ENCODE measurements at places on chromosomes 2 and 18. TPM values are rescaled to one million over a fixed set of nuclear protein-coding genes. Genes with fewer than 3 reads are reported as not detected.

DNA sequence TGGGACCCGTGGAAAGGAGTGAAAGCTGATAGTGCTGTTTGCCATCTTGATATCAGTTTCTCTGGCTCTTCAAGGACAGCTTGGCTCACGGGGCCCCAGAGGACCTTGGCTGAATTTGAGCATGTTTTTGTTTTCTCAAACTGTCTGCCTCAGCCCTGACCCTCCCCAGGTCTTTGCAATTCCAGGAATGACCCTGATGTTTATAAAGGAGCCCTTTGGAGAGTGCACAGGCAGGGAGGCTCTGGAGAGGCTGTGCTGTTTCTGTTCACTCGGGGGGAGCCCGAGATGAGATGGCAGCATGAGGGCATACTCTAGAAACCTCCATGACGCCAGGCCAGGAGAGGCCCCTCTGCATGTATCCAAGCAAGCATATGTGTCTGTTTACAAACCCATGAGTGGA, 16.4 kb downstream of the IGFBP2 start:
- H3K36me3 ChIP-seq = no peaks in the 10 kb centered on the region
- H3K27me3 ChIP-seq = no peaks in the 10 kb centered on the region
- H3K4me3 ChIP-seq = no peak overlapping the region

GRCh38 chr2:229408356-229408755, 137.3 kb upstream of the PID1 start:
- H3K27ac ChIP-seq = peak overlapping the region; percentile 74
- H3K36me3 ChIP-seq = no peaks in the 10 kb centered on the region
- H3K4me3 ChIP-seq = no peak overlapping the region
- H3K27me3 ChIP-seq = no peaks in the 10 kb centered on the region

Gene TUBB8B
- total RNA-seq = 0.26 TPM

Gene IGFBP5
- total RNA-seq = 3,071 TPM

Gene DNAH7
- total RNA-seq = 2.3 TPM

DNA sequence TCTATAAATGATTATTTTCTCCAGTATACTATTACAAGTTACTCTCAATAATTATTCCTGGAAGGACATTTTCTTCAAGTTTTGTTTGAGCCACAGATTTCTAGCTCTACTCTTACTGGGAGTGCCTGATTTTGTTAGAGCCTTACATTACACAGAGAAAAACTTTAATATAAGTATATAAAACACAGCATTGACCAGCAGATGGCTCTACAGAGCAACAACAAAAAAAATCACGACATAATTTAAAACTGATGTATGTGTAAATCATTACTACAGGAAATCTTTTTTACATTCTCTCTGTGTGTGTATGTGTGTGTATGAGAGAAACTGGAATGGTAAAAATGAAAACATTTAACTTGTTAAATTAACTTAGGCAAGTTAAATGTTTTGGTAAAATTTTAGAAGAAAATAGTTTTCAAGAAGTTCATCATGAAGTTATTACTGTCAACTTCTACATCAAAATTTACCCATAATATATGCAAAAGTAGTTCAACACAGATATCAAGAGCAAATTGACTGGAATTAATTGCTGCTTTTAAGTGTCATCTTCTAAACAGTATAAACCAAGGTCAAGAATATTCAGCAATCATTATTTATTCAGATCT, 103.3 kb downstream of the MDH1 start:
- no peak overlapping the region for H3K4me3 ChIP-seq
- no peaks in the 10 kb centered on the region for H3K27me3 ChIP-seq
- H3K27ac ChIP-seq = no peak overlapping the region
- H3K36me3 ChIP-seq = no peaks in the 10 kb centered on the region

GRCh38 chr2:181554061-181554830, 97.1 kb downstream of the ITGA4 start:
- no peak overlapping the region for H3K27ac ChIP-seq
- no peaks in the 10 kb centered on the region for H3K4me1 ChIP-seq

Gene SLC4A1AP
- 16.2 TPM for total RNA-seq

- no peak overlapping the region for H3K27ac ChIP-seq
- no peak for DNase-seq
- H3K4me3 ChIP-seq = no peak overlapping the region
- no peaks in the 10 kb centered on the region for H3K27me3 ChIP-seq
- no peaks in the 10 kb centered on the region for H3K4me1 ChIP-seq
Observed at GRCh38 chr18:31444142-31444541, 3.4 kb upstream of the DSG3 start.

GRCh38 chr2:26298638-26299393, 47.1 kb upstream of the SELENOI start:
- peak overlapping the region; percentile 92 for H3K27ac ChIP-seq
- H3K36me3 ChIP-seq = no peaks in the 10 kb centered on the region
- DNase-seq = peak; percentile 51
- no peaks in the 10 kb centered on the region for H3K27me3 ChIP-seq
- peak overlapping the region; percentile 52 for H3K4me3 ChIP-seq
- peaks cover 8% of the 10 kb centered on the region for H3K4me1 ChIP-seq

Gene LHCGR
- 0.35 TPM for total RNA-seq

GRCh38 chr2:17461087-17461475, 57.2 kb downstream of the RAD51AP2 start:
- H3K4me3 ChIP-seq = no peak overlapping the region
- DNase-seq = no peak
- H3K27me3 ChIP-seq = no peaks in the 10 kb centered on the region
- no peak overlapping the region for H3K27ac ChIP-seq

GRCh38 chr2:35410431-35411061, 945.0 kb upstream of the CRIM1 start:
- peak; percentile 47 for DNase-seq
- no peaks in the 10 kb centered on the region for H3K4me1 ChIP-seq
- H3K27ac ChIP-seq = no peak overlapping the region
- no peak overlapping the region for H3K4me3 ChIP-seq
- H3K36me3 ChIP-seq = no peaks in the 10 kb centered on the region
- no peaks in the 10 kb centered on the region for H3K27me3 ChIP-seq

- DNase-seq = no peak
- H3K4me1 ChIP-seq = no peaks in the 10 kb centered on the region
- H3K27me3 ChIP-seq = no peaks in the 10 kb centered on the region
- no peak overlapping the region for H3K4me3 ChIP-seq
- no peak overlapping the region for H3K27ac ChIP-seq
Observed at GRCh38 chr2:77009307-77009706, 512.9 kb downstream of the LRRTM4 start.

GRCh38 chr18:60623331-60623730, 250.8 kb upstream of the MC4R start:
- H3K36me3 ChIP-seq = no peaks in the 10 kb centered on the region
- H3K4me3 ChIP-seq = no peak overlapping the region
- H3K4me1 ChIP-seq = no peaks in the 10 kb centered on the region
- DNase-seq = no peak
- no peak overlapping the region for H3K27ac ChIP-seq

Gene AFF3
- 16.1 TPM for total RNA-seq

Gene EVX2
- not detected for total RNA-seq

DNA sequence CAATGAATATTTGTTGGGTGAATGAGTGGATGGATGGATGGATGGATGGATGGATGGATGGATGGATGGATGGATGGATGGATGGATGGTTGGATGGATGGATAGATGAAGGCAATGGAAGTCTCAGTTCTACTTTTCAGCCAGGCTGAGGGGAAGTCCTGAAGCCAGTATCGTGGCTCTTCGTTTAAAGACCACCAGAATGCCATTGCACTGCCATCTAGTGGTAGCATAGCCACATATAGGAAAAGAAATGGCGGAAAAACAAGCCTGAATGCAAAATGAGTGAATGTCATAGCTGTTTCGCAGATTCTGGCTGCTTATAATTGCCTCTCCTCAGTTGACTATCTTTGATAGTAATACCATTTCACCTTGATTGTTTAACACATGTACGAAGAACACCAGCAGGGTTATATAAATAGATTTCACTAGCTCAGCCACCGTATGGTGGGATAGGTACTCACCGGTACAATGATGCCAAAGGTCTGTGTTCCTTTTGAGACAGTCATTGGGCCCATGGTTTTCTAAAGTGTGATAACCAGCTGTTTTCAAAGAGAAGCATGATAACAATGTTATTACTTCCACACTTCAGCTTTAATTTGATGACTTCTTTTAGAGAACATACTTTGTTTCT, 62.3 kb upstream of the GREB1L start:
- DNase-seq = peak; percentile 68
- no peak overlapping the region for H3K4me3 ChIP-seq
- H3K27ac ChIP-seq = no peak overlapping the region
- no peaks in the 10 kb centered on the region for H3K36me3 ChIP-seq

DNA sequence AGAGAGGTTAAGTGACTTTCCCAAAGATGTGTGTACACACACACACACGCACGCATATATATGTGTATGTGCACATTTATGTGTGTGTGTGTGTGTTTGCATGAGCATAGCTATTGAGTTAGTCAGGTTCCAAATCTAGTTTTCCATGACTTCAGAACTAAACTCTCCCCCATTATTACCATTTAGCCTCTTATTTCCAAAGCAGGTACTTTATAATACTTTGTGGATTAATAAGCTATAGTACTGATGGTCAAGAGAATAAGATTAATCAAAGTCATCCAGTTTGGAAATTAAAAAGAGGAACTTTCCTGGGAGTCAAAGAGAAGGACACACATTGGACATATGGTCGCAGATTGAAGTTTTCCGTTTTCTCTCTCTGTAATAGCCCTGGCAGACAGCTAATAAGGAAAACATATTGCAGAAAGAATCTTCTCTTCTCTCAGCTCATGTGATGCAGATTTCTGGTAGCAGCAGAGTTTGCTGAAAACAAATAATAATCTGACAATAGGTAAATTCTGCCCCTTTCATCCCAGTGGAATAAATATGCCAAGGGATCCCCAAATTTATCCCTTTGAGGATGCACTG, 410.9 kb upstream of the TCF4 start:
- H3K27ac ChIP-seq = no peak overlapping the region
- peaks cover 7% of the 10 kb centered on the region for H3K4me1 ChIP-seq
- no peak for DNase-seq
- H3K4me3 ChIP-seq = no peak overlapping the region
